ENCODE measurements at places on chromosomes 3 and 15.

GRCh38 chr15:49315391-49315823 lies 107.6 kb upstream of the FGF7 start:
- DNase-seq: no peak

GRCh38 chr3:159886050-159886449 lies 102.6 kb upstream of the IL12A start:
- DNase-seq: no peak

DNA sequence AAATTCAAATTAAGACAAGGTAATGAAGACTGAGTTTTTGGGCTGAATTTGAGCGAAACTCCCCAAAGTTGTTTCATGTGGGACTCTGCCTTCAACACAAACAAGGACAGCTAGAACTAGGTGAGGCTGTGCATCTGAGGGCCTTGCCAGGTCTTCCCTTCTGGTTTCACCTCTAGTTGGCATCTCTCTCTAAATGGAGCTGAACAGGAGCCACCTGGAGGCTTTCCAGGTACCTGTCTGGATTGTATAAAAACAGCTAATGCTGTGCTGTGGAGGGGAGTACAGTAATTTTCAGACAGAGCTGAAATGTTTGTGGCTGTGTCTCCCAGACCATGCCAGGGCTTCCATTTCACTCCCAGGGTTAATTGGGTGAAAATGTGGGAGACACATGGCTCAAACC lies 27.1 kb downstream of the TRIM71 start:
- no peak for DNase-seq

DNA sequence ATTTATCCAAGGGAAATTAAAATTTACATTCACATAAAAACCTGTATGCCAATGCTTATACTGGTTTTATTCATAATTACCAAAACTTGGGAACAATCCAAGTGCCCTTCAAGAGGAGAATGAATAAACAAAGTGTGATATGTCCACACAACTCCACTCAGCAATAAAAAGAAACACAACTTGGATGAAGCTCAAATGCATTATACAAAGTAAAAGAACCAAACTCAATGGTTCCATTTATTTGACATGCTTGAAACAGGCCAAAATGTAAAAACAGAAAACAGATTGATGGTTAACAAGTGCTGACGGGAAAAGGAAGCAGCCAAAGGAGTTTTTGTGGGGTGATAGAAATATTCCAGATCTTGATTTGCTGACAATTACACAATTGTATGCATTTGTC lies 23.5 kb downstream of the OCA2 start:
- no peak for DNase-seq

- no peak for DNase-seq
These were observed 41.9 kb downstream of the FAM43A start for GRCh38 chr3:194727435-194728128.

DNA sequence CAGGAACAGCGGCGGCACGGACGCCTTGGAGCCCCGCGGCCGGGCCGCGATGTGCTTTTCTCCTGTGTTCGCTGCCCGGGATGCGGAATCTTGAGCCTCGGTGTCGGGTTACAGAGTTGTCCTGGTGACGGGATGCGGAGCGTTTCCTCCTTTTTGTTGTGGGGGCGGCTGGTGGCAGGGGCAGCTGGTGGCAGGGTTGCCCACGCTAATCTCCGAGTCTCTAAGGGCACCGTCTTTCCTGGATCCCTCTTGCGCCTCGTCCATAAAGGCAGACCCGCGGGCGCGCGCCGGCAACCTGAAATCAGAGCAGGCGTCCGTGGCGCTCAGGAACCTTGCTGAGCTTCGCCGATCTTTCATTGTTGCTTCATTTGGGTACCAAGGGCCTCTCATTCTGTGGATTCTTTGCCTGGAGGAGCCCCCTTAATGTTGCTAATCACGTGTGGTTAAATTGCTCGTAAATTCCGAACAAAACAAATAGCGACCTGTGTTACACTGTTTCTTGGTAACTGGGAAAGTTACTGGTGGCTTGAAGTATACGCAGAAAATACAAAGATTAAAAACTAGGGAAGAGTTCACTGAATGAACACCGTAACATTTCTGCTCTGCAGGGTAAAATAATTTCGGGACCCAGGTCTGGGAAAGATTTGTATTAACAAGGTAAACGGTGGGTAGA lies 844 bp upstream of the PFN2 start:
- peak; percentile 41 for DNase-seq

DNA sequence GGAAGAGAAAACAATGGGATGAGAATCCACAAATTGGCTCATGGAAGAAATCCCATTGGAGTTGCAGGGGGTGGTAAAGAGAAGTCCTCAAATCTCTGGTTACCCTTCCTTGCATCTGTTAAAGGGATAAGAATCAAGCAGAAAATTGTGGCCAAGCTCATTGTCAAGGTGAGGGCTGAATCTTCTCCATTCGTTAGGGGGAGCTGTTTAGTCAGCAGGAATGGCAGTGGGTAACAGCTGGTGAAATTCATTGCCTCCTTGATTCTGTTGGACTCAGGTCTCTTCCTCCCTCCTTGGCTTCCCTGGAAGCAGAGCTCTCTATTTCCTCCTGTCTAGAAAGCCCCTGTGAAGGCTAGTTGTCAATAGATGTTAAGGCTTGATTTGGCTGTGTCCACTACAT lies 343.1 kb upstream of the SEMA6D start:
- peak; percentile 23 for DNase-seq

DNA sequence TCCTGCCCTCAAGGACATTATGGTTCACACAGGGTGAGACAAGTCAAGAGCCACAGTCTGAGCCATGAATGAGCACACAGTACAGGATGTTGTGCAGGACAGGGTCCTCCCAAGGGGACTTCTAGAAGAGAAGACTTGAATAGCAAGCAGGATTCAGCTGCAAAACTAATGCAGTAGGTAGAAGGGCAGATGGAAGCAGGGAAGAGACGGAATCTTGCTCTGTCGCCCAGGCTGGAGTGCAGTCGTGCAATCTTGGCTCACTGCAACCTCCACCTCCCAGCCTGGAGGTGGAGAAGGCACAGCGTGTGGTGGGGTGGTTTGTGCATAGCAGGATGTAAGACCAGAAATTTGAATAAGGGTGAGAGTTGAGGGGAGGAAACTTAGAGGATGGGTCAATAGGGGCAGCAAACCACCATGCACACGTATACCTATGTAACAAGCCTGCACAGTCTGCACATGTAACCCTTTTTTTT lies 8.0 kb downstream of the BCL2L10 start:
- DNase-seq: no peak

DNA sequence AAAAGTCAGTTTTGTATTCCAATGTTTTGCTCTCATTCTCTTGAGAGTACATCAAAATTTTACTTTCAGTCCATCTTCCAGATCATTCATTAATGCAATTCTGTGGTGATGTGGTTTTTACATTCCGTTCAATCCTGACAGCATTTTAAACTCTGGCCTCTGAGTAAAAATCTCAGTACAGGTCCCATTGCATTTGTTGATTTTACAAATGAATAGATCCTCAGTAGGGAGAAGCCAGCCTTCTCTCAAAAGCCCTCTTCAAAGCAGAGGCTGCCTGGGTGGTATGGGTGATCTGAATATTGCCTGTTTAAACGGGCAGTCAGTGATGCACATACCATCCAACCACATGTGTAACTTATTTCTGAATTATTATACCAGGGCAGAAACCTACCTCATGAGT lies 72.5 kb upstream of the TSC22D2 start:
- DNase-seq: no peak

GRCh38 chr3:197520311-197521276 lies 35.2 kb downstream of the BDH1 start:
- peak; percentile 95 for DNase-seq
